ENCODE measurements at places on chromosomes 5 and 9.

- DNase-seq = no peak
Measured at GRCh38 chr9:6433410-6433809, 20.4 kb downstream of the UHRF2 start.

- DNase-seq = no peak
Measured at GRCh38 chr5:56060276-56061110, 65.7 kb upstream of the IL6ST start.

DNA sequence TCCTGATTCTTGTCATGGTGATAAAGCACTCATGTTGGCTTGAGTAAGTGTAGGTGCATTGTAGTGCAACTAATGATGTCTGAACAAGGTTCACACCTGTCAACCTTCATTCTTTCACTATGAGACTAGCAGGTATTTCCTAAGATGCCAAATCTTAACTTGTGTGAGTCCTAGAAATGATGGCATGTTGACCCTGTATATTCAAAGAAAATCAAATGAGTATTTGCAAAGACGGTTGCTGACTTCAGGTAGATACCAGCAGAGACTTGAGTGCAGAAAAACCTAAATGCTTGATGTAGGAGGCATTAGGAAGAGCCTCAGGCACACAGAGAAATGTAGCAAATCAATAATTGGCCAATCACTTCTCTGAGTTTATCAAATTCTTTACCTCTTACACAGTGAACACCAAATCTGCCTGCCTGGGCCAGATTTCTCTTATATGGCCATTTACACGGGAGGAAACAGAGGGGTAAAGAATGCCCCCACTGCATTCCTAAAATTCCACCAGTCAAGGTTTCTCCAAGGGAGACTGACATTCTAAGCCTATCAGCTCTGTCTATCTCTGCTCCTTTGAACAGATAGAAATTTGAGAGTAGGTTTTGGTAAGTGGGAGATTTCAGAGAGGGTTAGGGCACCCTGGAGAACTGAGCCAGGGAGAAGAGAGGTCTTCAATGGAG, 488.6 kb upstream of the WWC1 start:
- peak; percentile 71 for DNase-seq

GRCh38 chr9:29966247-29966646, 2393.0 kb upstream of the C9orf72 start:
- DNase-seq = no peak

DNA sequence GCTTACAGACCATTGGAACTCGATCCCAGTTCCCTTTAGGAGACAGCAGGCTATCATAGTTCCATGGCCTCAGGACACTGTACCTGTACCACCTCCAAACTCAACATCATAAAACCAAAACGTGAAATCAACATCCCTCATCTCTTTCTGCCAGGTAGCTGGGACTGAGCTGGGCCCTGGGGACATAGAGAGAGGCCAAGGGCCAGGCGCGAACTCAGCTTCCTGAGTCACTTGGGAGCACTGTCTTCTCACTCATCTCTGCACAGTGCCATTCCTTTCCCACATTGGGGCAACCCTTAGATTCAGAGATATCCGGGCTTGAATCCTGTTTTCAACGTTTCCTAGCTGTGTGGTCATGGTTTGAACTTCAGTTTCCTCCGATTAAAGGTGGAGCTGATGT, 12.2 kb downstream of the DAB2IP start:
- no peak for DNase-seq

- DNase-seq = no peak
Measured at GRCh38 chr5:143228597-143229293, 174.7 kb downstream of the NR3C1 start.

- no peak for DNase-seq
Measured at GRCh38 chr9:136084063-136084944, 10.8 kb downstream of the NACC2 start.

DNA sequence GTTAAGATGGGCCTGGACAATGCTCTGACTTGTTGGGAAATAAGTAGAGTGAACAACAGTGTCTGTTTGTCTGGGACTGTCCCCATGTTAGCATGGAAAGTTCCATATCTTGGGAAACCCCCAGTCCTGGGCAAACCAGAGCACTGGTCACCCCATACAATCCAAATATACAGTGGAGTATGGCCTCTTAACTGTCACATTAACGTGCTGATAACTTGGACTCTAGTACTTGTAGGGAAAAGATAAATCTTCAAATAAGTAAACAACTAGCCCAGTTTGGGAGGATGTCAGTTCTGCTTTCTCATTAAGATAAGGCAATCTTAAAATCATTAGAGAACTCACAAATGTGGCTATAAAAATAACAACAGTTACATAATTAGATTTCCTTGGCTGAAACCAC, 47.6 kb upstream of the JAK2 start:
- no peak for DNase-seq

- DNase-seq = no peak
Measured at GRCh38 chr5:96855031-96855872, 21.0 kb upstream of the ERAP2 start.

DNA sequence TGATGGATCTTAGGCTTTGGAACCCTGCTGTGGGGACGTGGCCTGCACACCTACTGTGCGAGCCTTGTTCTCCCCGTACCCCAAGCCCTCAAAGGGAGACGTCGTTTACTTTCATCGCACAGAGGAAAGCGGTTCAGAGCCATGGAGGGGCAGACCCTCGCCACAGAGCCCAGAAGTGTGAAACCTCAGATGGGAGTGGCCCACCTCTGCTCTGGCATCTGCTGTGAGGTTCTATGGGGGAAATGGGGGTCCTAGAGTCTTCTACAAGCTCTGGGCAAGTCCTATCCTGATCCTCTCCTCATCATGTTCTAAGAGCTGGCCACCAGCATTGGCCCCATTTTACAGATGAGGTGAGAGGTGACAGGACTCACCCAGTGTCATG, 3.7 kb upstream of the RNF44 start:
- no peak for DNase-seq

DNA sequence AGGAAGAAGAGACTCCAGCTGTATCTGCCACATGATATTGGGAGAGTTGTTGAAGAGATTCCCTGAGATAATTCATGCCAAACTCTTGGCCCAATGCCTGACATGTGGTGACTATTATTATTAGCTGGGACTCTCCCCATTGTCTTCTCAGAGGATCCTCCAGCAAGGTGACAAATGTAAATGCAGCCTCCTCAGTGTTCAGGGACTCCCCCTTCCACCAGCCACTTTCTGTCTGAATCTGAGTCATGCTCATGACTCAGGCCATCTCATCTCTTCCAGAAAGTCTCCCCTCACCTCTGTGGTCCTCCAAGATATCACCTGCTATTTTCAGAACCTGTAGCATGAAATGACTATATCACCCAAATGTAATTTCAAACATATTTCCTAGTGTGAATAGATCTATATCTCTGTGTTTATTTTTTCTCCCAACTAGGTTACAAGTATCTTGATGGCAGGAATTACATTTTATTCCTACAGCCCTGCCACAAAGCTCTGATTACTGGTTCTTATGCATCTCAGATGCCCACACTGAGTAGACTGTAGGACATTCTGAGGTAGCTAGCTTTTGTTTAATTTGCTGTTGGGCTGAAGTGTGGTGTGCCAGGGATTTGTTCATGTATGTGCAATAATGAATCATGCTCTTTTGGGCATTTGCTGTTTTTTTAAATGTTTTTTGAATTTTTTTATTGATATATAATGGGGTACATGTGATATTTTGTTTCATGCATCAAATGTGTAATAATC, 126.6 kb upstream of the IL12B start:
- DNase-seq = peak; percentile 69

- peak; percentile 68 for DNase-seq
Measured at GRCh38 chr5:158074992-158075769, 216.2 kb upstream of the CLINT1 start.

- DNase-seq = no peak
Measured at GRCh38 chr5:98656796-98657195, 116.7 kb upstream of the RGMB start.

GRCh38 chr9:94108584-94108983, 24.3 kb downstream of the PTPDC1 start:
- DNase-seq = no peak

DNA sequence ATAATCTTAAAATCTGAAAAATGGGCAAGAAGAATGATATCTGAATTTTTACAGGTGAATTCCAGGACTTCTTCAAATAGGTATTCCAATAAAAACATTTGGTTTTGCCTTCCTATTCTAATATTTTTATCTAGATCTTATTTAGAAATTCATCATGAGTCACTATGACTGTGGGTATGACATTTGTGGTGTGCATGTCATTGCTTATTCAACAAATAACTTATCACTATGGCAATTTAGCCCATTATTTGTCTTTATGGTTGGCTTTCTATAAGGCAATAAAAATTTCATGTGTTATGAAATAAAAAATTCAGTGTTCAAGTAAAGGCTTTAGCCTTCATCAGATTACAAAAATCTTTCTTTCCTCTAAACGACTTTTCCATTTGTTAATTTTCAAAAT, 1139.6 kb upstream of the NUDT12 start:
- DNase-seq = no peak

DNA sequence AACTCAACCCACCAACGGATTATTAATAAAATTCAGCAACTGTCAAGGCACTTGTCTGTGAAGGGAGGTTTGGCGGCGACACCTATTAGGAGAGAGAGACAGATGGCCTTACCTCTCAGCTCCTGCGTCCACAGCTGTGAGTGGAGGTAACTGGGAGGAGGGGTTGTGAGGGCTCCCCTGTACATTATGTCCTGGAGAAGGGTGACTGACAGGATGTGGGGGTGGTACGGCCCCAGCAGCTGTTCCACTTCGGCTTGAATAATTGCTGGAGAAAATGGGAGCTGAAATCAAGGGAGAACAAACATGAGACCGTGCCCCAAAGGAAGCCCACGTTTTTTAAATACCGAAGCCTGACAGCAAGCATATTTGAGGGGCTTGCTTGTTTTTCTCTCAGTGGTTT, 353.5 kb upstream of the RFX3 start:
- no peak for DNase-seq

DNA sequence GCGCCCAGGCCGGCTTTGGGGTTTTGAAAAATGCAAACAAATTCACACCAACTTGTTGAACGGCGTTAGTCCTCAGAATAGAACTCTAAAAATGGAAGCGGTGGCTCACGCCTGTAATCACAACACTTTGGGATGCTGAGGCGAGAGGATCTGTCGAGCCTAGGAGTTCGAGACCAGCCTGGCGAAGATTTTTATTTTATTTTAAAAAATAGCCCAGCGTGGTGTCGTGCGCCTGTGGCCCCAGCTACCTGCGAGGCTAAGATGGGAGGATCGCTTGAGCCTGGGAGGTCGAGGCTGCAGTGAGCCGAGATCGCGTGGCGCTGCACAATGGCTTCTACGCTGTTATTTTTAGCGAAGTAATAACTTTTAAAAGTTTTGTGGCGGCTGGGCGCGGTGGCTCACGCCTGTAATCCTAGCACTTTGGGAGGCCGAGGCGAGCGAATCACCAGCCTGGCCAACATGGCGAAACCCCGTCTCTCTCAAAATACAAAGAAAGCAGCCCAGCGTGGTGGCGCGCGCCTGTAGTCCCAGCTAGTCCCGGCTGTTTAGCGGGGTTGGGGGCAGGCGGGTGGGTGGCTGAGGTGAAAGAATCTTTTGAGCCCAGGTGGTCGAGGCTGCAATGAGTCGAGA, 694 bp upstream of the PLIN2 start:
- no peak for DNase-seq

- no peak for DNase-seq
Measured at GRCh38 chr9:99970481-99970880, 64.0 kb downstream of the STX17 start.

DNA sequence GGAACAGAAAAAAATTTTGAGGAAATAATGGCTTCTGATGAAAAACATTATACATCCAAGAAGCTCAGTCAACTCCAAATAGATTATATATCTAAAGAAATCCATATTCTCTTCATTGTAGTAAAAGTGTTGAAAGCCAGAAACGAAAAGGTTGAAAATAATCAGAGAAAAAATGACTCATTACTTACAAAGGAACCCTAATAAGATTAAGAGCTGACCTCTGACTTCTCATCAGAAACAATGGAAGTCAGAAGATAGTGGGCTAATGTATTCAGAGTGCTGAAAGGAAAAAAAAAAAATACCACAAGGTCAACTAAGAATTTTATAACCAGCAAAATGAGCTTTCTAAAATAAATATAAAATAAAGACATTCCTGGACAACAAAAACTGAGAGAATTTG, 60.0 kb downstream of the HSD17B4 start:
- no peak for DNase-seq

DNA sequence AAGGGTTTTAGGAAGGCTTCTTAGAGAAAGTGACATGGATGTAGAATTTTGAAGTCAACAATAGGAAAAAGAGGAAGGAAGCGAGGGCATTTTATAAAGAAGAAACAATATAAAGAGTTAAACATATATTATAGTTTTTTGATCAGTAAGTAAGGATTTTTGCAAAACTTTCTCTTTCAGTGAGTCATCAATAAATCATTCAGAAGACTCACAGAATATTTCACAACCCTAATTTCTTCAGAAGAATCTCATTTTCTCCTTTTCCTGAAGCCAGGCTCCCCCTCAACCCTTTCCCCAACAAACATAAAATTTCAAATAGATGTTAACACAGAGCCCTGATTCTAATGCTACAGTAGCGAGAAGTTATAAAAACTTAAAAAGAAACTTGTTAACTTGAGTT, 4.3 kb upstream of the COX7C start:
- no peak for DNase-seq

GRCh38 chr9:98783518-98784226, 12.7 kb downstream of the ANKS6 start:
- DNase-seq = no peak

DNA sequence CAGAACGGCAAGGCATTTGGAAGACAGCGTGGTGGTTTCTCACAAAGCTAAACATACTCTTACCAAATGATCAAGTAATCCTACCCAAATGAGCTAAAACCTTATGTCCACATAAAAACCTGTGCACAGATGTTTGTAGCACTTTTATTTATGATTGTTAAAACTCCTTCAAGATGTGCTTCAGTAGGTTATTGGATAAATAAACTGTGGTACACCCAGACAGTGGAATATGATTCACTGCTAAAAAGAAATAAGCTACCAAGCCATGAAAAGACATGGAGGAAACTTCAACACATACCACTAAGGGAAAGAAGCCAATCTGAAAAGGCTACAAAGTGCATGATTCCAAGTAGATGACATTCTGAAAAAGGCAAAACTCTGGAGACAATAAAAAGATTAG, 94.2 kb downstream of the FOXD1 start:
- DNase-seq = peak; percentile 38

DNA sequence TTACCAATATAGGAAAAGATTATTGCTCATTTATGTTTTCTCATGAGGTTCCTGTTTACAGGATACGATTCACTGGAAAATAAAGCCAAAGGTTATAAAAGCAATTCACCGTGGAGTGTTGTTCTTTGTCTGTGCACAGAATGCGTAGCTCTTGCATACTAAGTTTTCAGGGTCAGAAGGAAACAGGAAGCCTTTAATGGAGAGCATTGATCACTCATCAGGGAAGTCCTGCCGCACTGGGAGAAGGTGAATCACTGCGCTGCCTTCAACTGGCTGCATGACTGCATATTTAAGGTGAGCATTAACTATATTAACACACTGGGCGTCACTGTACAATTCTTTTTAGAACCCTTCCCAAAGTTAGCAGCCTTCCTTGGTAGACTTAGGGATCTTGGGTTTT, 74.1 kb upstream of the SYK start:
- DNase-seq = no peak

DNA sequence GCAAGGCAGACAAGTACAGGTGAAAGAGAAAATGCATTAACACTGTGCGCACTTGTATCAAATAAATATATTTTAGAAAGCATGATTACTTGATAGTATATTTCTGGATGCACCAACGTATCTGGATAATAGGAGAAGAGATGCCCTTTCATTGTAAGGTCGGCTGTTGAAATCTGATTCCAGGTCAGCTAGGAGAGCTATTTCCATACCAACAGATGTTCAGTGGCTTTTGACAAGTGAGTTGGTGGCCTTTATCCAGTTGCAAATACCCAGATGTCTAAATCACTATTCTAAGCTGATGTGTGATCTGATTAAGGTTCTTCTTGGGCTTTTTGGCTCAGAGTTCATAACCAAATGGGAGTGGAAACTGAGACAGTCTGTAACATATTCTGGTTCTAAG, 128.2 kb upstream of the TBCA start:
- DNase-seq = no peak

Measured in SJSA1 (cell line).